ENCODE measurements at places on chromosomes 4 and X.

- DNase-seq, result no peak
Observed at GRCh38 chr4:88793475-88793874, 95.8 kb upstream of the NAP1L5 start.

DNA sequence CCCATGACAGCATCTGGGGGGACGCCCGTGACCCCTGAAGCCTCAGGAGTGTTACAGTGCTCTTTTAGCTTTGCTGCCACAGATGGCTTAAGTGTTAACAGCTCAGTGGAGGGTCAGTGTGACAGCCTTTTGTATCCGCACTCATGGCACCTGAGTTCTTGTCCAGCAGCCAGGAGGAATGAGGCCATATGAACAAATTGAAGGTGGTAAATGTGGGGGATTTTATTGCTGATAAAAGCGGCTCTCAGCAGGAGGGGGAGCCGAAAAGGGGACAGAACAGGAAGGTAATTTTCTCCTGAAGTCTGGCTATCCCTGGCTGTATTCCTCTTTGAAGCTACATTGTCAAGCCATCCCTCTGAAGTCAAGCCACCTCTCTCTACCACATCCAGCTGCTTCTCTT, 441.0 kb downstream of the RAPGEF2 start:
- no peak for DNase-seq

- no peak for DNase-seq
Observed at GRCh38 chr4:56106180-56107147, 157.7 kb downstream of the CEP135 start.

GRCh38 chrX:50769389-50770063, 44.5 kb downstream of the SHROOM4 start:
- DNase-seq, result no peak

DNA sequence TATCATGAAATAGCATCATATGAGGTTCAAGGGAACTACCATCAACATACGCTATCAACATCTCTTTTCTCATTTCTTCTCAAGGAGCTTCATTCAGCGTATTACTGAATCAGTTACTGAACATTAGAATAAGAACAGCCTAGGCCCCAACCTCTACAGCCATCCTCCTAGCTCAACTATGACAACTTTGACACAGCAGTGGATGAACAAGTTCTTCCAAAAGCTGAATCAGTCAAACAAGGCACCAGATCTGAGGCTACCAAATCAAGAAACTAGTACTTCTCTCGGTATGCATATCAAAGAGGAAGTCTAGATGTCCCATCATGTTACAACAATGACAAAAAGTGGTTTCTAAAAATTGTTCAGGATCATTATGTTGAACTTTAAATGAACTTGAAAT, 57.4 kb downstream of the GATB start:
- no peak for DNase-seq

DNA sequence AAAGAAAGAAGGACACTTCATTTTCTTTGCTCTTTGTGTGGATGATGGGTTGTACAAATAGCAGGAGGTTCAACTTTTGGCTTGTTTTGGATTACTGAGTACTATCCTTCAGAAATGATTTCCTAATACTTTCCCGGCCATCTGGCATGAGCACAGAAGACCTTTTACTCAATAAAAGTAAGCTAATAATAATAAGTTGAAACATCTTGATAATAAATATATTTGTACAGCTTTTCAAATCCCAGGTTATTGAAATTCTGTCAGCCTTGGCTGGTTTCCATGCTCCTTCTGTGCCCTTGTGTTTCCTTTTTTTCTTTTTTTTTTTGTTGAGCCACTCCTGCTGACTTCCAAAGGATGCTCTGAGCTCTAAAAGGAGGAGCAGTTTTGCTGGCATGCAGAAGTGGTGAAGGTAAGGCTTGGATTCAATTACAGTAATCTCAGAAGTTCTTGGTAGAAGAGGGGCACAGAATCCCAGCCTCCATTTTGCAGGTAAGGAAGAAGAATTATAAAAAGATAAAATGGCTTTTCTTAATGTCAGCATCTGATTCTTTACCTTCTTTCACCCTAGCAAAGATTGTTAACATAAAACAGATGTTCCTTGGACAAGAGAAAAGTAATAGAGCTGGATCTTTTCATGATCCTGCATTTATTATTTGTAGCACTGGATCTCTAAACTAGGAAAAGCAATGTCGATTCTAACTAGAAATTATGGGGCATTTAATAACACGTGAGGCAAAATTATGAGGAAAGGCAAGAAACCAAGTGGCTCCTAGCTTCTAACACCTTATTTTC, 31.9 kb downstream of the REPS2 start:
- no peak for DNase-seq

GRCh38 chrX:148929686-148930085, 429.3 kb downstream of the AFF2 start:
- DNase-seq, result no peak

DNA sequence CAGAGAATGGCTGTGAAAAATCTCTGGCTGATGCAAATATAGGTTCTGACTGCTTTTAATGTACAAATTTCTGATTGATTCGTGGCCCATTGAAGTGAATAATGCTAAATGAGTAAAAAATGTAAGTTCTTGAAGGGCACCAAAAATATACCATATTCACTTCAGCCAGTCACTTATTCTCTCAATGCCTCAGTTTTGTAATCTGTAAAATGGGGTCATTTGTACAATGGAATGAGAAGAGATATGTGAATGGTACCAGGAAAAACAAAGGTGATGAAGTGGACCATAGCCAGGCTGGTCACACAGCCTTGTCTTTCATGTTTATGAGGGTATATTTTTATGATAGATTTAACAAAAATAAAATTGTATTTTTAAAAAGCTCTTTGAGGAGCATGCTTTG, 441.2 kb upstream of the NR3C2 start:
- no peak for DNase-seq

GRCh38 chrX:6384371-6384770, 150.5 kb downstream of the VCX3A start:
- DNase-seq, result no peak

- no peak for DNase-seq
Observed at GRCh38 chr4:125244848-125245450, 69.8 kb upstream of the FAT4 start.

DNA sequence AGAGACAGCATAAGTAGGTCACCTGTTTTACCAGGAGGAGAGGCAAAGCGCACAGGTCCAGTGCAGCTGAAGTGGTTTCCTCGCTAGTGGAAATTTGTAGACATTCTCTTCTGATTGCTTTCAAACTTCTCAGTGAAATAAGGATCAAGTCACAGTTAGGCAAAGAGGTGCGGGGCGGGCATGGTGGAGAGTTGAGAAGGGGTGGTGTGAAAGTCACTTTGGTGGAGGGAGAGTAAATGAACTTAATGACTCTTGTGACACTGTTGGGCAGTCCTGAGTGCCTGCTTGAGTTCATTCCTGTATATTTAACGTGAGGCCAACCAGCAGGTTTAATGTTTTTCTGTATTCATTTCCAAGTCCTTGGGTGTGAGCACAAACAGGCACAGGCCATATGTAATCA, 235.6 kb downstream of the TRIML1 start:
- DNase-seq, result no peak

- no peak for DNase-seq
Observed at GRCh38 chr4:8536467-8536866, 43.7 kb upstream of the GPR78 start.

- no peak for DNase-seq
Observed at GRCh38 chr4:88758264-88758663, 60.6 kb upstream of the NAP1L5 start.

DNA sequence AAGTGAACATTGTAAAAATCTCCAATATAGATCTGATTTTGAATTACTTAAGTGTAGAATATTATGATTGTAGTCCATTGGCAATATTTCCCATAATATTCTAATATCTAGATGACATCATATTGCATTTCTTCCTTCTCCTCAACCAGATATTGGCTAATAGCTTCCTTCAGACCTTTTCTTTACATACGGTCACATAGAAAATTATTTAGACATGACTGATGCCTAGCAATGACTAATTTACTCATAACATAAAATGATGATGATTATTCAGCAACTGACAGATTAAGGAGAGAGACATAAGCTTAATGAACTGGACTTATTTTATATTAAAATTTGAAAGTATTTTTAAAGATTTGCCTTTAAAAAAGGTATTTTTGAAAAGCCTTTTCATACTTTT, 1287.6 kb downstream of the STIM2 start:
- DNase-seq, result no peak

GRCh38 chrX:153668423-153669173, 5.0 kb downstream of the PNCK start:
- DNase-seq, result no peak

GRCh38 chr4:82293304-82293703, 80.5 kb downstream of the HNRNPD start:
- peak; percentile 4 for DNase-seq

- no peak for DNase-seq
Observed at GRCh38 chrX:94178145-94178788, 504.3 kb downstream of the FAM133A start.

GRCh38 chr4:129453524-129454200, 357.7 kb downstream of the C4orf33 start:
- no peak for DNase-seq

DNA sequence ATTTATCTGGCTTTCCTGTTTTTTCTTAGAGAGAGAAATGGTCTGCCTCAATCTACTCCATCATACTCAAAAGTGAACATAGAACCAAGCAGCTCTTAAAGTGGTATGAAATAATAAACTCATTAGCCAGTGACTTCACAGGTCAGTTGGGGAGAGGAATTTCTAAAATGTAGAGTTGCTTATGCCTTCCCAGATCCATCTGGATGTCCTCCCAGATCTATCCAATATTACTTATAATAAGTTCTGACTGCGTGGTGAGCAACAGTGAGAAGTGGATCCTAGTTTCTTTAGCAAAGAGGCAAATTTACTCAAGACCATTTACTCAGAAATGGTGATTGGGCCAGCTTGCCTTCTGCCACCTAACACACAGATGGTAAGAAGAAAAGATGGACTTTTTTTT, 748.0 kb downstream of the PCDH18 start:
- no peak for DNase-seq

DNA sequence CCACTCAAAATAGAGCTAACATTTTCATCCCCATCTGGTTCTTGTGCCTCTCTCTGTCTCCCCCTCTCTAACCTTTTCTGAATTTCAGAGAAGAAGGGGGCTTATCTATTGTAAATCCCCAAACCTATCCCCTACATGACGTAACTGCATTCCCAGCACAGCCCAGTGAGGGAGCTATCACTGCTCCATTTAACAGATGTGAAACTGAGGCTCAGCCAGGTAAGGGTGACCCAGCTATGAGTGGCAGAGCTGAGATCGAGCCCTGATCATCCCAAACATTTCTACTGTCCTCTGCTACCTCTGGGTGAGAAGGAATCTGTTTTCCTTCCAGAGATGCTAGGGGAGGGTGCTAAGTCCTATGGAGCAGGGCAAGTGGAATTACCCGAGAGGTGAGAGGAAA, 107.5 kb downstream of the SLC2A9 start:
- DNase-seq, result no peak

GRCh38 chr4:2045518-2045951, 13.6 kb upstream of the NAT8L start:
- no peak for DNase-seq

DNA sequence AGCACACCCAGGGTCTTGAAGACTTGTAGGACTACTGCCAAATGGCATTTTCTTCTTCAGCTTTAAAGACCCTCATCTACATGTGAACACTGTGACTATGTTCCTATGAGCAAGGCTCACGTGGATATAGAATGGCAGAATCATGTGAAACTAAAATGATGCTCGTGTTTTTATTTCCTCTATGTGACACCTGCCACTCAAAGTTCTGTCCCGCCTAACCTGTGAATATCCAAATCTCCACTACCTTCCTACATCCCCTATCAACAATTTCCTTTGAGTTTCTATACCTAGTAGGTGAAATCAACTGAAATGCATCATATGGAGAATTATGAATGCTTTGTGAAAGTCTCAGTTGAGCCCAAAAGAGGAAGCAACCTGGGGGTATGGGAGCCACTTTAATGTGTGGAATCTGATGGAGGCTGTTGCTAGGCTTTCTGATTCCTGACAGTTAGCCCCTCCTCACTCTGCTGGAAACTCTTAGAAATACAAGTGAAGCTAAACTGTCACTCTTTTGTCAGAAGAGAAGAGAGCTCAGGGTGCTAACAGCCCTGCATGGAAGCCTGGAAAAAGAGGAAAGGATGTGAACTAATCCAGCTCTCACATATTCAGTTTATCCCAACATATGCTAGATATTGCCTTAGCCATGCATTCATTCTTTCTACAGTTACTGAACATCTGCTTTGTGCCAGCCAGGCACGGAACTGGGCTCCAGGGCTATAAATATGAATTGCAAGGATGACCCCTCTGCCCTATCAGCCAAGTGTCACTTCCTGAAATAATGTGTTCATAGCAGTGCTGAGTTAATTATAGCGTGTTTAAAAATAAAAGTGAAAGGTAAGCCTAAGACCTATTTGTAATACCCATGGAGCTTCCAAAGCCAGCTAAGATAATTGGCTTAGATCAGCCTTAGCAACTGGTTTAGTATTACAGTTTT, 11.0 kb downstream of the LHFPL1 start:
- no peak for DNase-seq

DNA sequence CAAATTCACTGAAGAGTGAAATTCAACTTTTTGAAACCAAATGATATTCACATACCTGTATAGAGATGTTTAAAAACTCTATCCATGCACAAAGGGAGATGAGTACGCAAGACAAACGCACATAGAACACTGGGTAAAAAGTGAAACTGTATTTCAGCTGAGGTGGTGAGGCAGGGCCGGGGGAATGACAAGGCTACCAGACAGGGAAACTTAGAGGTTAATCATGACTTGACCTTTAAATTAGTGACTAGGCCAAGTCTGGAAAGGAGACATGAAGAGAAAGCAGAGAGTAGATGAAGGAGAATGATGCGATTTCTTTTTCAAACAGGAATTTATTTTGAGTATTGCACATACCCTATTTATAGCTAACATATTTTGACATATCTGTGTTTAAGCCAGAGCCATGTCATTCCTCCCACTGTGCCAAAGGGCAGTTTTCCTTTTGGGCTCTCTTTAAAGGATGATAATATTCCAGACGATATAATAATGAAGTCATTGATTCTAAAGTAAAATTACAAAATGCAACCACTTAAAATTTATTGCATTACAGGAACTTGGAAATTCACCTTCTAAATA, 49.4 kb downstream of the ARHGEF6 start:
- no peak for DNase-seq

DNA sequence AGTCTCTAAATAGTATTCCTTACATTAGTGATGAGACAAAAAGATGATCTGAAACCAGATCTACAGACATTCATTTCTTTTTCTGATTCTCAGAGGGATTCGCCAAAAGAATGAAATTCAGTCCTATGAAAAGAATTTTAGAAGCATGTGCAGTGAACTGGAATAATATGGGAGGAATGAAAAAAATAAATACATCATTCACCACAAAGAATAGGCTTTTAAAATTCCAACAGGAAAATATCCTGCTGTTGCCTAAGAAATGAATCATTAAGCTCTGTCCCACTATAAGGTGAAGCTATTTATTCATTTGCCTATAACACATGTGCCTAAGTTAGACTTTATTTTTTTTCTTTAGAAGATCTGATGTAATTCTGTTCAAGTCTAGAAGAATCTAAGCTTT, 165.9 kb downstream of the IL15 start:
- DNase-seq, result no peak

GRCh38 chr4:103054030-103054429, 22.5 kb downstream of the SLC9B2 start:
- no peak for DNase-seq

- no peak for DNase-seq
Observed at GRCh38 chrX:37383313-37383712, 34.1 kb downstream of the PRRG1 start.
